ENCODE measurements at places on chromosomes 3 and 15.

DNA sequence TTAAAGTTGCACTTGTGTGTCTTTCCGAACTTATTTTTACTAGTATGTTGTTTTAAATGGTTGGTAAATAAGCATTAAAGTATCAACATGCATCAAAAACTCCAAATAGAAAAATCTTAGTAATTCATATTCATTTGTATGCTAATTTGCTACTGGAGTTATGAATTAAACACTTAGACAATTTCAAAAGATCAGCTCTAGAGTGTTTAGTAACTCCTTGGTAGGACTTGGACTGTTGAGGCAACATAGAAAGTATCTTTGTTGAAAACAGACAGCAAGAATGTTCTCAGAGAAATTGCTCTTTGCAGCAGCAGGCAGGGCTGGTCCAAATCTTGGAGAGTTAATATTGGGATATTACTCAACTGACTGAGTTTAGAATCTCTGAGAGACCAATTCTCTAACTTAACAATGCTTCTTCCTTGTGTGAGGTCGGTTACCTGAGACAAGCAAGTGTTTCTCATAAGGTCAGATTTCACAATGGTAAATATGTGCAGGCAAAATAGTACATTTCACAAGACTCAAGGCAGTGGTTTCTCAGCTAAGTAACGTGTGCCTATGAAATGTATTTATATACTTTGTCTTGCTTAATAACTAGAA, 147.8 kb upstream of the IL12A start:
- DNase-seq = no peak

DNA sequence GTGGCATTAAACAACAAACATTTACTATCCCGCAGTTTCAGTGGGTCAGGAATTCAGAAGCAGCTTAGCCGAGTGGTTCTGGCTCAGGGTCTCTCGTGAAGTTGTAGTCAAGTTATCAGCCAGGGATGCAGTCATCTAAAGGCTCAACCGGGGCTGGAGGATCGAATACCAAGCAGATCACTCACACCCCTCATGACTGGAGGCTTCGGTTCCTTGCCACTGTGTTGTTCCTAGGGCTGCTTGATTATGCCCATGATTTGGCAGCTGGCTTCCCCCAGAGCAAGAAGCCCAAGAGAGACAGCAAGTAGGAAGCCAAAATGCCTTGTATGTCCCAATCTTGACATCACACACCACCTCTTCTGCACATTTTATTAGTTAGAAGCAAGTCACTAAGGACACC, 33.9 kb upstream of the CDCP1 start:
- no peak for DNase-seq

- DNase-seq = no peak
These were observed 212.7 kb upstream of the P2RY1 start for GRCh38 chr3:152621967-152622810.

- DNase-seq = no peak
These were observed 16.0 kb upstream of the GPR171 start for GRCh38 chr3:151219056-151219455.

DNA sequence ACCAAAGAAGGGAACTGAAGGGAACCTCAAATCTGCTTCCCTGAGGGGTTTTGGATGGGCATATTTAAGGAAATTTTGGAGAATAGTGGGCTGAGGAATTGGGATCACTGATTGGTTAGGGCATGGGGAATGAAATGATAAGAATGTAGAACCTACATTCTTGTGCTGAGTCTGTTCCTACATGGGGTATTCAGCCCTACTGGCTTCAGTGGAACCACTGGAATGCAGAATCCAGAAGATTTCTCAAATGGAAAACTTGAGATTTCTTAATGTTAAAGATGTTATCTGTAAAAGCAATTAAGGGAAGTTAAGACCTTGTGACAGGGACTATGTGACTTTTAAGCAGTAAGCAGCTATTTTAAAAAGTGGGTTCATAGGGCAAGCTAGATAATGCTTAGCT, 1062.4 kb downstream of the AGBL1 start:
- DNase-seq = no peak

DNA sequence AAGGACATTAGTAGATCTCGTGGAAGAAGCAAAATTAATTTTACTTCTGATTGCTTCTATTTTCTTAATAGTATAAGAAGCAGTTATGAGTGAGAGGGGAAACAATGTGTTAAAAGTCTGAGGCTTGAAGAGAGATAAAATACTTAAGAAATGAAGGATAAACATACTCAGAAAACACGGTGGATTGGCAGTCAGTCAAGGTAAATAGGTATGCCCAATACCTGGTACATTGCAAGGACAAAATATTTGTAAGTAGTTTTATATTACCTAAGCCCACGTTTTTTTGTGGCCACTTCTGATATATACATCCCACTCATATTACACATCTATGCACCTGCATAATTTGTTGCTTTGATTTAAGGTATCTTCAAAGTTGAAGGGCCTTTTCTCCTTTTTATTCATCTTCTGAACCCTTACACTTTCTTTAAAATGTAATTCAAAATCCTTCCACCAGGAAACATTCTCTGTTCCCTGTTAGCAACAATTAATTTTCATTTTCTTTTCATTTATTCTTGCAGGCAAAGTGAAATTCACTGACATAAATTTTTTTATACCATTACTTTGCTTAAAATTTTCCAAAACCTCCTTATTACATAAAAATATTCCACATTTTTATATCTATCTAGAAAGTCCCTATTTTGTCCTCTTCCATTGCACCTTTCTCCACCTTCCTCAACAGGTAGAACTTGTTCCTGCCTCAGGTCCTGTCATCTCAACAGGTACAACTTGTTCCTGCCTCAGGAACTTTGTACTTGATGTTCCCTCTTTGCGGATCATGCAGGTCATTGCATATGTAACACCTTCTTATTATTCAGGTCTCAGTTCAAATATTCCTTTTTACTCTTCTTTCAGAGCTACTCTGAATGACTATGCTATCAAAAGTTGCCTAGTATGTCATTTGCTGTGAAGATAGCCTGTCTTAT, 755.7 kb upstream of the ALCAM start:
- DNase-seq = no peak

- DNase-seq = no peak
These were observed 57.0 kb upstream of the C3orf80 start for GRCh38 chr3:160168246-160168645.

DNA sequence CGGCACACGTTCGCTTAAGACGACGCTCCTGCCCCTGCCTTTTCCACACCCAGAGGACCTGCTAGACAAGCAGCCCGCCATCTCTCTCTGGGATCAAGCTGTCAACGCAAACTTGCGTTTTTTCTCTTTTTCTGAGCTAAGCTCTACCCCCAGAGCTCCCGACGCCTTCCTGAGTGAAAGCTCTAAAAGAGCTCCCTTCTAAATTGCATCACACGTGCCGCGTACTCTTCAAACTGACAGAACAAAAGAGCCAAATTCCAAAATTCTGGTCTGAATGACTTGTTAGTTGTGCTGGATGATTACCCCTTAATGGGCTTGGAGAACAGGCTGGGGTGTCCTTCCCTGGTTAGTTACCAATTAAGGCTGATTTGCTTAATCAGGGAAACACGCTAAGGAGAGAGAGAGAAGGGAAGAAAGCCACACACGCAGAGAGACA, 81.2 kb downstream of the MDFIC2 start:
- no peak for DNase-seq

DNA sequence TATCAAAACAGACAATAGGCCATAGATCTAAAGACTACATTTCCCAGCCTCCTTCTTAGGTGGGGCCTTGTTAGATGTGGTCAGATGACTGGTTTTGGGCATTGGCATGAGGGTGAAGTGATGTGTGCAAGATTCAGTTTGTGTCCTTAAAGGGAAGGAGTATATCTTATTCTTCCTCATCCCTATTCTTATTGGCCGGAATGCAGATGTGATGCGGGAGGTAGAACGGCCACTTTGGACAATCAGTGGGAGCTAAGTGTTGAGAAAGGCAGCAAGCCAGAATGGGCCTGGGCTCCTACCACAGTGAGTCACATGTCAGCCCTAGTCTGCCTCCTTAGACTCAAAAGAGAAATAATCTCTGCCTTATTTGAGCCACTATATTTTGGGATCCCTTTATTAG, 89.8 kb upstream of the MEX3B start:
- DNase-seq = no peak

- DNase-seq = no peak
These were observed 162.2 kb upstream of the TLE3 start for GRCh38 chr15:70259640-70260508.

- no peak for DNase-seq
These were observed 36.1 kb downstream of the HMG20A start for GRCh38 chr15:77456746-77457145.

GRCh38 chr3:72345980-72346379, 502.3 kb downstream of the SHQ1 start:
- DNase-seq = no peak

GRCh38 chr15:63054985-63055384, 12.4 kb downstream of the TPM1 start:
- no peak for DNase-seq

DNA sequence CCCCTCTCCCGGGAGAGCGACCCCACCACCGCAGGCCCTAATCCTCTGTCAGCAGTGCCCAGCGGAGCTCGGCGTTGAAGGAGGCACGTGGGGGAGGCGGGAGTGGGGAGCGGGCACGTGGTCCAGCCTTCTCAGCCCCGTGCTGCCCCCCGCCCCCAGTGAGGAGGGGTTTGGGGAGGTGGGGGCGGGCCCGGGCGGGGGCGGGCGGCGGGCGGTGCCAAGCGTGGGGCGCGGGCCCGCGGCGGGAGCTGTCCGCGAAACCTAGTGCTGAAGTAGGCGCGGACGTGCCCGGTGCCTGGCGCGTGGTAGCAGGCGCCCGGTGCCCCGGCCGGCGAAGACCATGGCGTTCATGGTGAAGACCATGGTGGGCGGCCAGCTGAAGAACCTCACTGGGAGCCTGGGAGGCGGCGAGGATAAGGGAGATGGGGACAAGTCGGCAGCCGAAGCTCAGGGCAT, at the start of gene CPLX3:
TSS of gene CPLX3 (plus strand) at position 264 of the 456 bp plus-strand sequence. CDS start at position 341, 77 bp downstream.
- DNase-seq = no peak

DNA sequence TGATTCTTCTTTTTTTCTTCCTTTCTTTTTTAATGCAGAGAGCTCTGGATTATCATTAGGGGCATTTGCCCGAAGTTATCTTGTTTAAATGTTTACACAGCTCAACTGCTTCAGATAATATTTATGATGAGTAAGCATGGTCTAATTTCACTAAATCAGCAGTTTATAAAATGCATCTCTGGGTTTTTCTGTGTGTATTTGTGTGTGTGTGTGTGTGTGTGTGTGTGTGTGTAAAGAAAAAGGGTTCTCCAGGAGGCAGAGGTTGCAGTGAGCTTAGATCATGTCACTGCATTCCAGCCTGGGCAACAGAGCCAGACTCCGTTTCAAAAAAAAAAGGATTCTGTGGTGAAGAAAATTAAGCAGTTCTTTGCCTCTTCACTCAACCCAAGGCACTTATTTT, 25.9 kb upstream of the TNFSF10 start:
- DNase-seq = no peak

- DNase-seq = no peak
These were observed 11.6 kb upstream of the SEC61A1 start for GRCh38 chr3:128040660-128041059.

- DNase-seq = no peak
These were observed 53.1 kb downstream of the SPSB4 start for GRCh38 chr3:141104151-141104821.

DNA sequence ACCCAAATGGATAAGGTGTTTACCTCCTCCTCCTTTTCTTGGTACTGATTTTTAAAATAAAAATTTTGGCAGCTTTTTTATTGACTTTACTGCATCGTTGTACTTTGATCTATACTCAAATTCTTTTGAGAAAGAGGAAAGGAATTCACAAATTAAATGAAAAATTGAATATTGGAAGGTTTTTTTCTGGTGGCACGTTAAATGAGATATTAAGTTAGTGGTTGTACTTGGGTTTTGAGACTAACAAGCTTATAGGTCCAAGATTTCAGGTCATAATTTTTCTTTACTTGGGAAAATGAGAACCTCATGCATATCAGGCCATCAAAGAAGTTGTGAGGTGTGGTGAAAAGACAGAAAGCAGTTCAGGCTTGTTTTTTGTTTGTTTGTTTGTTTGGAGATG, 14.1 kb downstream of the RPLP1 start:
- DNase-seq = no peak

DNA sequence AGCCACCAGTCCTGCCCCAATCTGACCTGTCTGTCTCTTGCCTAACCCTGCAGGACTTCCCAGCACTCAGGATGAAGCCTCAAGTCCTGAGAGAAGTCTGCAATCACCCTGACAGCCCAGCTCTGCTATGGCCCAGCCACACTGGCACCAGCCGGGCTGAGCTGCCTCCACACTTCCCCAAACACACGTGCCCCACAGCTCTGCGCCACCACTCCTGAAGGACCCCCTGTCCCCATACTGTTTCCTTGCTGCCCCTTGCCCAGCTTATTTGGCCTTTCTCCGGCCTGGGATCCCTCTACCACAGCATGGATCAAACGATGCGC, 76.6 kb downstream of the TBC1D2B start:
- no peak for DNase-seq

DNA sequence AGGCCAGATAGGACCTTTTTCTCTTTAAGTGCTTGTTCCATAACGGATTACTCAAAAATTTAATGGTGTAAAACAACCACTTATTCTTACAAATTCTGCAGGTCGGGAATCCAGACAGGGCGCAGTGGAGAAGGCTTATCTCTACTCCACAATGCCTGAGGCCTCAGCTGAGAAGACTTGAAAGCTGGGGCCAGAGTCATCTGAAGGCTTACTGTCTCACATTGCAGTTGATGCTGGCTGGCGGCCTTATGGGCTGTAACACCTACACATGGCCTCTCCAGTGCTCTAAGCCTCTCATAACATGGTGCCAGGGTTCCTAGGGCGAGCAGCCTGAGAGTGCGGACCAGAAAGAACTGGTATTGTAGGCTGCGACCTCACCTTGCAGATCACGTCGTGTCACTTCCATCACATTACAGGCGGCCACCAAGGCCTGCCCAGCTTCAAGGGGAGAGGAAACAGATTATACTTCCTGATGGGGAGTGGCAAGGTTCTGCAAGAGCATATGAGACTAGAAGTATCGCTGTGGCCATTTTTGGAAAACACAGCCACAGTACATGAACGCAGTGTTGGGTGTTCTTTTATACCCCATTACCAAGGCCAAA, 32.4 kb downstream of the CMTM7 start:
- DNase-seq = no peak

GRCh38 chr3:74847093-74847492, 232.6 kb upstream of the CNTN3 start:
- DNase-seq = no peak

DNA sequence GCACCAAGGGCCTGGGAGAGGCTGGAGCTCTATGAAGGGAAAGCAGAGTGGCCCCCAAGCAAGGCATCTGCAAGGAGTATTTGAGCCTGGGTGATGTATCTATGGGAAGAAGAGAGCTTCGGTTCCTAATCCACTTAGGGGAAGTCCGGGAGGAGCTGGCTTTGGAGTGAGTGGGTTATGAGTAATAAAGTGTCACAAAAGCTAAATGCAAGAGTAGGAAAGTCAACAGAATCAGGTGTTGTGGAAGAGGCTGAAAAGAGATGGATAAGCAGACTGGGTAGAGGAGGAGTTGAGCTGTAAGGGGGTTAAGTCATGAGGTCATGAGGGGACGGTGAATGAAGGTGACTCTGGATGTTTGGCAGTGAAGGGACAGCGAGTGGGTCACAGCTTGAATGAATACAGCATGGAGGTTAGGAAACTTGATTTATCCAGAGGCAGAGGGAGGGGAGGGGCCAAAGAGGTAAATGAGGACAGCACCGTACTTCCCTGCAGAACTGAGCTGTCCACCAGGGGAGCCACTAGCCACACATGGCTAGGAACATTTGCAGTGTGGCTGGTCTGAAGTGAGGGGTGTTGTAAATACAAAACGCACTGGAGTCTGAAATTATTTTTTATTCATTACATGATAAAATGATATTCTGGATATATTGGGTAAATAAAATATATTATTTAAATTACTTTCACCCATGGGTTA, 83.3 kb downstream of the ADCY5 start:
- no peak for DNase-seq

Measured in activated naive CD8-positive, alpha-beta T cell treated with anti-CD3 and anti-CD28 coated beads, Interleukin-2, amount 50 U/mL, for 16 hours (primary cell).